ENCODE measurements at places on chromosomes 2 and 18. TPM values are rescaled to one million over a fixed set of nuclear protein-coding genes. Genes with fewer than 3 reads are reported as not detected.

GRCh38 chr2:131646669-131647297 lies 119.1 kb downstream of the CCDC74A start:
- H3K4me1 ChIP-seq: no peaks in the 10 kb centered on the region
- DNase-seq: no peak
- no peaks in the 10 kb centered on the region for H3K36me3 ChIP-seq
- H3K27me3 ChIP-seq: no peaks in the 10 kb centered on the region

- no peaks in the 10 kb centered on the region for H3K27me3 ChIP-seq
- no peak overlapping the region for H3K27ac ChIP-seq
- DNase-seq: no peak
- H3K4me1 ChIP-seq: no peaks in the 10 kb centered on the region
- H3K4me3 ChIP-seq: no peak overlapping the region
- H3K36me3 ChIP-seq: no peaks in the 10 kb centered on the region
Measured at GRCh38 chr2:167826906-167827305, 420.5 kb downstream of the STK39 start.

DNA sequence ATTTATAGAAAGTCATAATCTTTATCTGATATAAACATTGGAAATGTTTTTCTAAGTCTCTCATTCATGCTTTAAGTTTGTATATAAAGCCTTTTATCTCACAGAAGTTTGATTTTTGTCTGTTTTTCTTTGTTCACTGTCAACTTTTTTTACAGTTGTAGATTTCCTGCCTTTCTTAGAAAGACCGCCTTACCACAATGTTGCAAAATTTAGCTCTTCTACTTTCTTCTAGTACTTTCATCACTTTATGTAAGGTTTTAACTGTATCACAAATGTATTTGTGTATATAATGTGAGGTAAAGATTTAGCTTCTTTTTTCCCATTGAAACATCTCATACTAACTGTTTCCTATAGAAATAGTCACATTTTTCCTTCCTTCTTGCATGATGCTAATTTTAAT lies 136.1 kb downstream of the DNAH6 start:
- no peaks in the 10 kb centered on the region for H3K4me1 ChIP-seq
- no peak overlapping the region for H3K27ac ChIP-seq
- no peaks in the 10 kb centered on the region for H3K36me3 ChIP-seq
- H3K4me3 ChIP-seq: no peak overlapping the region
- H3K27me3 ChIP-seq: no peaks in the 10 kb centered on the region

RAD51AP2 gene
- not detected for total RNA-seq

- H3K4me1 ChIP-seq: no peaks in the 10 kb centered on the region
- no peaks in the 10 kb centered on the region for H3K27me3 ChIP-seq
- DNase-seq: no peak
- H3K36me3 ChIP-seq: no peaks in the 10 kb centered on the region
- no peak overlapping the region for H3K27ac ChIP-seq
- no peak overlapping the region for H3K4me3 ChIP-seq
Measured at GRCh38 chr2:168338803-168339437, 91.5 kb upstream of the STK39 start.

- H3K27me3 ChIP-seq: no peaks in the 10 kb centered on the region
- no peak overlapping the region for H3K27ac ChIP-seq
- no peak overlapping the region for H3K4me3 ChIP-seq
Measured at GRCh38 chr2:5482929-5483331, 209.3 kb upstream of the SOX11 start.

- no peak overlapping the region for H3K27ac ChIP-seq
- H3K4me3 ChIP-seq: no peak overlapping the region
- no peaks in the 10 kb centered on the region for H3K27me3 ChIP-seq
- no peak for DNase-seq
- H3K4me1 ChIP-seq: no peaks in the 10 kb centered on the region
Measured at GRCh38 chr2:186675380-186675779, 18.5 kb upstream of the FAM171B start.

SYT4 gene
- total RNA-seq: not detected

SLC11A1 gene
- 12.6 TPM for total RNA-seq

DNA sequence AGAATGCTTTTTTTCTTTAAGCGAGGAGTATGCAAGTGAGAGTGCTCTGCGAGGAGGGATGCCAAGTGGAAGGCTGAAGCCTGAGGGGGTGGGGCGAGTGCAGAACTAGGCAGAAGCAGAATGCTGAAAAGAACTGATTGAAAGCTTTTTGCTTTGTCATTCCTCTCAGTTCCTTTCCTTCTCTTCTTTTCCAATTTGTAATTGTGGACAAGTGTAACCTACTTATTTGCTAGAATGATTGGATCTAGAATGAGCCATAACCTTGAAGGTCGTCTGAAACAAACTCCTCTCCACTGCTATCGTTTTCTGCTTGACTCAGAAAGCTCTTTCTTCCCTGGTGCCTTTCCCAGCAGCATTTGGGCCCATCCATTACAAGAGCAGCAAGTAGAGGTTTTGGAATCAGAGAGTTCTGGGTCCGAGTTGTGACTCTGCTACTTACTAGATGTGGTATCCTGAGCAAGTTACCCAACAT lies 115.3 kb downstream of the METTL8 start:
- H3K4me1 ChIP-seq: no peaks in the 10 kb centered on the region
- no peak overlapping the region for H3K4me3 ChIP-seq
- no peak for DNase-seq
- H3K27me3 ChIP-seq: no peaks in the 10 kb centered on the region
- no peak overlapping the region for H3K27ac ChIP-seq

DNA sequence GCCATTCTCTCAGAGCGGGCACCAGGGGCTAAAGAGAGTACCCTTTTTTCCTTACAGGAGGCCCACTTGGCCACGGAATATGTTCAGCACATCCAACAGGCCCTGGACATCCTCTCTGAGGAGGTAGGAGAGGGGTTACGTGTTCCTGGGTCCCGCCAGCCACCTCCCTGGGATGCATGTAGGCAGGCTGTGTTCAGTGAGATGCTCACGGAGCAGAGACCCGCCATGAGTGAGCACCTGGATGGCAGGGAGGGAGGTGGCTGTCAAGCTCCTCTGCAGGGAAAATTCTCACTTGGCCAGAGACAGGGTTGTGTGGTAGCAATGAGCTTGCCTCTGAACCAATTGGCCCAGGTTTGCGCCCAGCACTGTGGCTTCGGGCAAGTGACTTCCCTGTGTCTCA lies 123.1 kb upstream of the PPP1CB start:
- no peaks in the 10 kb centered on the region for H3K27me3 ChIP-seq
- no peak for DNase-seq
- no peak overlapping the region for H3K4me3 ChIP-seq
- no peak overlapping the region for H3K27ac ChIP-seq

- no peak for DNase-seq
- no peak overlapping the region for H3K27ac ChIP-seq
- no peaks in the 10 kb centered on the region for H3K36me3 ChIP-seq
- no peaks in the 10 kb centered on the region for H3K27me3 ChIP-seq
- H3K4me3 ChIP-seq: no peak overlapping the region
- H3K4me1 ChIP-seq: no peaks in the 10 kb centered on the region
Measured at GRCh38 chr2:121634354-121635307, 14.6 kb downstream of the CLASP1 start.

GRCh38 chr2:219506802-219507526 lies 7.3 kb upstream of the ASIC4 start:
- H3K4me3 ChIP-seq: no peak overlapping the region
- no peaks in the 10 kb centered on the region for H3K4me1 ChIP-seq
- no peak overlapping the region for H3K27ac ChIP-seq
- H3K36me3 ChIP-seq: peaks cover 9% of the 10 kb centered on the region
- H3K27me3 ChIP-seq: no peaks in the 10 kb centered on the region

- H3K27ac ChIP-seq: no peak overlapping the region
- H3K4me3 ChIP-seq: no peak overlapping the region
- H3K36me3 ChIP-seq: no peaks in the 10 kb centered on the region
- H3K27me3 ChIP-seq: no peaks in the 10 kb centered on the region
- no peak for DNase-seq
Measured at GRCh38 chr2:205765151-205765550, 82.8 kb downstream of the NRP2 start.

GRCh38 chr2:32484937-32485336 lies 128.1 kb downstream of the BIRC6 start:
- no peak overlapping the region for H3K4me3 ChIP-seq
- H3K4me1 ChIP-seq: no peaks in the 10 kb centered on the region
- DNase-seq: no peak
- H3K36me3 ChIP-seq: no peaks in the 10 kb centered on the region
- no peaks in the 10 kb centered on the region for H3K27me3 ChIP-seq

DNA sequence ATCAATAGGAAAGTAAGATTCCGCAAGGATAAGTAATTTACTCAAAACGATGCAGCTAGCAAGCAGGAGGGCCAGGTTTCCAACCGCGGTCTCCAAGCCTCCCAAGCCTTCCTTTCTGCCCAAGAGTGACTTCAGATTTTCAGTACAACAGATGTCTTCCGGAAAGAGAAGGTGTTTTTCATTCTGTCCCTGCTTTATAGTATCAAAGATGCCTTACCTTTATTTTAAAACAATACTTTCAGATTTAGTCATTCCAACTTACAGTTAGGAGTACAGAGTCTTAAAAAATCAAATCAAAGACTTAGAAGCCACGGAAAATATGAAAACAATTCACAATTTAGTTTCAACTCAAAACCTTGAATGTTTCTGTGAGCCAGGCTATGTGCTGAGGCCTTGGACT lies 43.6 kb downstream of the CYB5A start:
- H3K4me3 ChIP-seq: no peak overlapping the region
- no peak overlapping the region for H3K27ac ChIP-seq
- DNase-seq: no peak
- no peaks in the 10 kb centered on the region for H3K27me3 ChIP-seq

NGEF gene
- total RNA-seq: 20.4 TPM

DNA sequence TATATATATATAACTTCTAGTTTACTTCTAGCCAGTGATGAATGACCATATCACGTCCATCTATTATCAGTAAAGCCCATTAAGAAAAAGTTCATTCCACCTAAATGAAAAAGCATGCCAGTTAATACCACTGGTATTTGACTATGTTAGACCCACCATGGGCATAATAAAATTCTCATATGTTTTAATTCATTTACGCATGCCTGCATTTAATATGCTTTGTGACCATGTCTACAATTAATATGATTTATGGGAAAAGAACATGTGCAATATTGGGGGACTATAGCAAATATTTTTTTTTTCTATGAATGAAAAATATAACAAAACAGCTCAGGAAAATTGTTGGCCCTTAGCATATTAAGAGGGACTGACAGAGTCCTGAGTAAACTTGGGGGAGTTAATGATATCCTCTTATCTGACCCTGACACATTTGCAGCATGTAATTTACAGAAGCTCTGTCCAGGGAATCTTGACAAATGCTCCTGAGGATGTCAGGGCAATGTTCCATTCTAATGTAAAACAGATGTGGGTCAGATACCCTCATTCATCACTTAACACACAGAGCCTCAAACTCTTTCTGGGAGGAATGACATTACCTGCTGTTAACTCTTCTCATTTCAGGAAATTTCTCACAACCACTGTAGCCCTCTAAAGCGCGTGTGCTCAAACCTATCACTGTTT lies 90.6 kb downstream of the PAX3 start:
- no peaks in the 10 kb centered on the region for H3K36me3 ChIP-seq
- DNase-seq: no peak
- H3K4me1 ChIP-seq: no peaks in the 10 kb centered on the region
- no peak overlapping the region for H3K27ac ChIP-seq
- no peaks in the 10 kb centered on the region for H3K27me3 ChIP-seq

KCTD1 gene
- total RNA-seq: 4.4 TPM

DNA sequence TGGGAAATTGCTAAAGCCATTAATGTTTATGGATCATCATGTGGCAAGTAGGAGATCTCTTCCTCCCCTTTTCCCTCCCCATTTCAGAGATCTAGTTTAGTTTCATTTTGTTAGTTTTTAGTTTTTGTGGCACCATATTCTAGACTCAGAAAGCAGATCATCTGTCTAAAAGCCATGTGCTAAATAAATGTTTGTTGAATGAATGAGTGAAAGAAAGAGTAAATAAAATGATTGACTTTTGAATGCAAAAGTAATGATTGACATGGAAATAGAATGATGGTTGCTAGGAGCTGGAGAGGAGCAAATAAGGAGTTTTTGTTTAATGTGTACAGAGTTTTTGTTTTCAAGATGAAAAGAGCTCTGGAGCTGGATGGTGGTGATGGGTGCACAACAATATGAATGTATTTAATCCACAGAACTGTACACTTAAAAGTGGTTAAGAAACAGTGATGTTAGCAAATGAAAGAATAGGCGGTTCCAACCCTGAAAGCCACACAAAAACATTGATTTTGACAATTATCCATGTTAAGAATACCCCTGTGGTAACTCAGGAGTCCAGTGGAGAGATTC lies 23.6 kb downstream of the TMEM178A start:
- no peak overlapping the region for H3K4me3 ChIP-seq
- no peaks in the 10 kb centered on the region for H3K27me3 ChIP-seq
- H3K27ac ChIP-seq: no peak overlapping the region
- no peaks in the 10 kb centered on the region for H3K4me1 ChIP-seq
- no peaks in the 10 kb centered on the region for H3K36me3 ChIP-seq

DNA sequence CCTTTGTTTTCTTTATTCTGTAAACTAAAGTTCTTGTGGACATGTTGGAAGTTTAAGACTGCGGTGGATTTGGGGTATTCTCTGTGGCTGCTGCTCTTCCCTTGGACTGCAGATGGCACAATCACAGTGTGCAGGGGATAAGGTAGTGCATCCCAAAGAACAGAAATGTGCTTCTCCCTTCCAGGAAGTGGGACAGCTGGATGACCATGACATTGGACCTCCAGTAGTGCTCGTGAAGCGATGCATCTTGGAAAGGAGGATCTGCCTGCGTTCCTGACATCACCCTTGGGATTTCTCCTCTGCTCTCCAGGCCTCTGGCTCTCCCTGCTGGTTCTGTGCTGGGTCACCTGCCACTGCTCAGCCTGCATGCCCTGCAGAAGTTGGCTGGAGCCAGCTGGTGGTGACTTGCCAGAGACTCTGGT lies 109.9 kb downstream of the SLC4A3 start:
- no peaks in the 10 kb centered on the region for H3K36me3 ChIP-seq
- H3K4me1 ChIP-seq: no peaks in the 10 kb centered on the region
- DNase-seq: no peak
- H3K27me3 ChIP-seq: no peaks in the 10 kb centered on the region

LINC00305 gene
- total RNA-seq: not detected

STARD6 gene
- total RNA-seq: not detected

DNA sequence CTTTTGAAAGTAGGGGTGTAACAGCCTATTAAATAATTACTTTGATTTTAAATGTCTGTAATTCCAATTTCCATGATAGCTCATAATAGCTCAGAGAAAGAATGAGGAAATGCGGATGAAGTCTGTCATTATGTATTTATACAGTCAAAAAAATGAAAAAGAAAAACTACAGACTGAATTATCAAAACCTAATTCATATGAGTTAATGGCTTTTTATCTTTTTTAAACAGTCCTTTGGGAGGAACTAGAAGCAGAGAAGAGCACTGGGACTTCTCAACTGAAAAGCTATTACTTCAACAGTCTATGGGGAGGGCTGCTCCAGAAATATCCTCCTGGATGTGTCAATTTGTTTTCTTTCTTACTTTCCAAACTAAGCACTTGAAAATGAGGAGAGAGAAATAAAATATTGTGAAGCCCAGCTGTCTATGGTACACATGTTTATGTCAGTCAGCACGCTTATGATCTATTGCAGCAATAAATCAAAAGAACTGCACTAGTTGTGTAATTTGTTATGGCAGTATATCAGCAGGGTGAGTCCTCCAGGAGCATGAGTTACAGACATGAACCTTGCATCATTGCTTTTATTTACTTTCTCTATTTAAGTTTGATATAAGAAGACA lies 1550.2 kb downstream of the LRP1B start:
- H3K4me1 ChIP-seq: no peaks in the 10 kb centered on the region
- no peaks in the 10 kb centered on the region for H3K27me3 ChIP-seq
- H3K4me3 ChIP-seq: no peak overlapping the region
- no peak for DNase-seq
- no peak overlapping the region for H3K27ac ChIP-seq
- no peaks in the 10 kb centered on the region for H3K36me3 ChIP-seq

- no peak overlapping the region for H3K4me3 ChIP-seq
- no peaks in the 10 kb centered on the region for H3K36me3 ChIP-seq
- H3K27me3 ChIP-seq: no peaks in the 10 kb centered on the region
- no peaks in the 10 kb centered on the region for H3K4me1 ChIP-seq
Measured at GRCh38 chr2:53777134-53777533, 9.5 kb downstream of the CHAC2 start.

Data from right lobe of liver (tissue), 6 donors.